ENCODE measurements at places on chromosomes 16 and 17.

GRCh38 chr16:75343286-75343685 lies 90.0 kb downstream of the CFDP1 start:
- H3K27ac ChIP-seq, result no peak overlapping the region
- H3K4me1 ChIP-seq, result no peaks in the 10 kb centered on the region
- H3K36me3 ChIP-seq, result peaks cover 18% of the 10 kb centered on the region
- H3K4me3 ChIP-seq, result no peak overlapping the region
- DNase-seq, result no peak

- DNase-seq, result no peak
- no peaks in the 10 kb centered on the region for H3K36me3 ChIP-seq
- H3K4me3 ChIP-seq, result no peak overlapping the region
- no peak overlapping the region for H3K27ac ChIP-seq
These were observed 21.1 kb upstream of the TMC5 start for GRCh38 chr16:19396555-19397011.

DNA sequence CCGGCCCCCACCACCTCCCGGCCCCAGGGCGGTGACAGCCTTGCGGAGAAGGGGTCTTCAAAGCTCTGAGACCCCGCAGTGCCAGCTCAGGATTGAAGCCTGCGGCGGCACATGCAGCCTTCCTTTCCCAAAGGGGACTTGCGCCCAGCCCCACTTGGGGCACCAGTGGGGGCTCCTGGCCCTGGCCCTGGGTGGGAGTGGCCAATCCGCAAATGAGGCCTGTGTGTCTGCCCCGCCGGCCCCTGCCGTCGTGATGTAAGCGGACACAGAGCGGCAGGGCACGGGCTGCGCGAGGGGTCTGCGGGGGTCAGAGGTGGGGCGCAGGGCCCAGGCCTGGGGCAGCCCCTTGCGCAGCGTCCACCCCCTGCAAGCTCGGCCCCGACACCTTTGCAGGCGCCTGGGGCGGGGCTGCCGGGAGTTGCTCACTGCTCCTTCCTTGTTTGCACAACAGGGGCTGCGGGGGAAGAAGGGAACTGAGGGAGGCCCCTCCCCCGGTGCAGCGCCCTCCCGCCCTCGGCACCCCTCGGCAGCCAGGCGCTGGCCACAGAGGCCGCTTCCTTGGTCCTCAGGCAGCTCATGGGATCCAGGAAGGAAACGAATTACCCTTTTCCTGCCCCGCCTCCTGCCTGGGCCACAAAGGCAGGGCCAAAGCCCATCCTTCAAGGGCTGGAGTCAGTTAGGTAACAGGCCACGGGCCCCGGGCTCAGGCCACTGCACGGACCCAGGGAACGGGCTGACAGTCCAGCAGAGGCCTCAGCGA lies 2.9 kb downstream of the SLC16A3 start:
- H3K4me1 ChIP-seq, result peaks cover 18% of the 10 kb centered on the region
- DNase-seq, result no peak
- no peak overlapping the region for H3K27ac ChIP-seq
- H3K36me3 ChIP-seq, result no peaks in the 10 kb centered on the region
- no peak overlapping the region for H3K4me3 ChIP-seq

DNA sequence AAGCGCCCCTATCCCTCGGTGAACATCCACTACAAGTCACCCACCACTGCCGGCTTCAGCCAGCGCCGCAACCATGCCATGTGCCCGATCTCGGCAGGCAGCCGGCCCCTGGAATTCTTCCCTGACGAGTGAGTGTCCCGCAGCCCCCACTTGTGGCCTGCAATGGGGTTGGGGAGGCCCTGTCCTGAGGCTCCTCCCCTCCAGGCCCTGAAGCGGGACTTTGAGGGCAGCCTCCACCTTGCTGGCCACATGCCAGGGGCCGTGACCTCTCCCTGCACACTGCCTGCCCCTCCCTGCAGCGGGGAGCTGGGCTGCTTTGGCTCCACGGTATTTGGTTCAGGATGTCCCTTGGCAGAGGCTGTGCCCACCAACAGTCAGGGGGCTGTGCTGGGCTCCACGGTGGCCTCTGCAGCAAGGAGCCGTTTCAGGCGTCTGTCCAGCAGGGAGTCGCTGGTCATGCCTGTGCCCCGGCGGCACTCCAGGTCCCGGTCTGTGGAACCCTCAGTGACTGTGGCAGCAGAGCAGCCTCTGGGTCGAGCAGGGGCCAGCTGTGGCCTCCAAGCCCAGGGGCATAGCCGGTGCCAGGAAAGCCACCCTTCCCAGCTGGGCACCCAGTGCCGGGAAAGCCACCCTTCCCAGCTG lies 8.3 kb downstream of the NME3 start:
- H3K27me3 ChIP-seq, result no peaks in the 10 kb centered on the region
- H3K4me1 ChIP-seq, result peaks cover 1% of the 10 kb centered on the region
- DNase-seq, result no peak
- H3K36me3 ChIP-seq, result no peaks in the 10 kb centered on the region
- H3K4me3 ChIP-seq, result no peak overlapping the region

DNA sequence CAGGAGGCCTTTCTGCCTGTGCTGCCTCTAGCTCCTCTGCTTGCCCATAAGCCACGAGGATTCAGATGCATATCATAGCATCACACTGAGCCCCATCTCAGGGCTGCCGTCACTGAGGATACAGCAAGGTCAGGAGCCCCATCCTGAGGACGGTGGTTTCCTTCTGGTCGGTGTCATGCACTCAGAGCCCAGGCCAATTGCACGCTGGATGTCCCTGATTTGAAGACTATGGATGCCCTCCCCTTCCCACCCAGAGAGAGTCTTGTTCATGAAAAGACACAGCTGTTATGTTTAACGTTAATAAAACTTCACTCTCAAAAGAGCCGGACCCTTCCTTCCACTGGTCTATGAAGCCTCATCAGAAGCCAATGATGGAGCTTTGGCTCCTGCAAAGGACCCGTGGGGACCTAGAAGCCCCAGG lies 19.9 kb downstream of the COTL1 start:
- peaks cover 2% of the 10 kb centered on the region for H3K36me3 ChIP-seq
- H3K4me3 ChIP-seq, result peak overlapping the region; percentile 82
- H3K27ac ChIP-seq, result peak overlapping the region; percentile 96
- no peak for DNase-seq
- peaks cover 94% of the 10 kb centered on the region for H3K4me1 ChIP-seq

- H3K27me3 ChIP-seq, result peaks cover 10% of the 10 kb centered on the region
These were observed 7.6 kb downstream of the SEZ6L2 start for GRCh38 chr16:29891525-29892457.

DNA sequence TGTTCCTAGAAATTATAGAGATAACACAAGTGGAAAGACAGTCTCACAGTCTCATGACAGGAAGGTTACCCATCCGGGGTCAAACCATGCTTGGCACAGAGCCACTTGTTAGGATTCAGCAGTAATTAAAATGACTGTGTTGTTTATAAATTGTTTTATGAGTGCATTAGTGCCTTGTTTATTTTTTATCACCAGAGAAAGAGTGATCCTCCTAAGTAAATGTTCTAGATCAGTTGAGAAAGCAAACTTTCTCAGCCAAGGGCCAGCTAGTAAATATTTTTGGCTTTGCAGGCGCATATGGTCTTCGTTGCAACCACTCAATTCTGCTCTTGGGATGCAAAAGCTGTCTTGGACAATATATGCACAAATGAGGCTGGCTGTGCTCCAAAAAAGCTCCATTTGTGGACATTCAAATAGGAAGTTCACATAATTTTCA lies 253.9 kb upstream of the CACNG5 start:
- no peak for DNase-seq
- H3K36me3 ChIP-seq, result peaks cover 4% of the 10 kb centered on the region
- no peak overlapping the region for H3K27ac ChIP-seq
- no peaks in the 10 kb centered on the region for H3K27me3 ChIP-seq
- H3K4me3 ChIP-seq, result no peak overlapping the region

- H3K4me3 ChIP-seq, result peak overlapping the region; percentile 52
- H3K36me3 ChIP-seq, result no peaks in the 10 kb centered on the region
These were observed 116.4 kb upstream of the SMURF2 start for GRCh38 chr17:64778240-64779097.

DNA sequence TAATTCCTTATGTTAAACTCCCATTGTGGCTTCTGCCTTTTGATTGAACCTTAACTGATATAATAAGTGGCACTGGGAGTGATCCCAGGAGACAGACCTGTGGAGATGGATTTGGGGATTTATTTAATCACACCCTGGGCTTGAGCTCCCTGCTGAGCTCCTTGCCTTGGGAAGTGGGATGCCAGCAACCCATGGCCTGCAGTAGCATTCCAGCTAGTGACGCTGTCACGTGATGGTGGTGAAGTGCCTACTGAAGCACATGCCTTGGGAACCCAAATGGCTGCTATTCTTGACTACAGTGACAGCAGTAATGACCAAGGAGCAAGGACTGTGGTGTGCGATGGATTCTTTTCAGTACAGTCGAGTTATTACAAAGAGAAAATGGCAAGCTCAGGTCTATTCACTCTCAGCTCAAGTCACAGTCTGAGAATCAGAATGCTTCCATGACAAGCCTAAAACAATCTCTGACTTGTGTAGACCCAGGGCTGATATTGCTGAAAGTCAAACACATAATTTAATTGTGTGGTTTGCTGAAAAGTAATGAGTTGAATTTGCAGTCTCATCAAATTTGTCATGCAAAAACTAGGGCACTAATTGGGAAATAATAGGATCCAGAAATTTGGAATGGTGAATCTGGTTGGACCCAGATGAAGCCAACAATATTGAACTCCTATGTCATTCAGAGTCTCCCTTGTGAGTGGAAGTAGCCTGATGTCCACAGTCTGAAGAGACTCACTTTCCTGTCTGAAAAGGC lies 47.1 kb downstream of the BCL7C start:
- peaks cover 9% of the 10 kb centered on the region for H3K4me1 ChIP-seq
- H3K36me3 ChIP-seq, result no peaks in the 10 kb centered on the region
- DNase-seq, result no peak
- no peak overlapping the region for H3K4me3 ChIP-seq
- H3K27me3 ChIP-seq, result no peaks in the 10 kb centered on the region

DNA sequence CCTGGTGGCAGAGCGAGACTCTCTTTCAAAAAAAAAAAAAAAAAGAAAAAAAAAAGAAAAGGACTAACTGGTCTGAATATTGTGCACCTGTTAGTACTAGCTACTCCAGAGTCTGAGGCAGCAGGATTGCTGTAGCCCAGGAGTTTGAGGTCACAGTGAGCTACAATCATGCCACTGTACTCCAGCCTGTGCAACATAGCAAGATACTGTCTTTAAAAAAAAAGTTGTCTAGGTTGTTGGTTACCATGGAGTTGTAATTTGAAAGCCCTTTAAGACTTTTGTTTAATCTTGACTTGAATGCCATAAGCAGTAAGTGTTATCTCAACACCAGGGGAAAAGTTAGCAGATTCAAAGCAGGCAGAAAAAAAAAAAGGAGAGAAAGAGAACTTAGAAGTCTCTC lies 10.9 kb upstream of the C16orf54 start:
- peak overlapping the region; percentile 36 for H3K4me3 ChIP-seq
- H3K27me3 ChIP-seq, result no peaks in the 10 kb centered on the region
- no peak for DNase-seq
- peaks cover 42% of the 10 kb centered on the region for H3K4me1 ChIP-seq
- H3K36me3 ChIP-seq, result no peaks in the 10 kb centered on the region

DNA sequence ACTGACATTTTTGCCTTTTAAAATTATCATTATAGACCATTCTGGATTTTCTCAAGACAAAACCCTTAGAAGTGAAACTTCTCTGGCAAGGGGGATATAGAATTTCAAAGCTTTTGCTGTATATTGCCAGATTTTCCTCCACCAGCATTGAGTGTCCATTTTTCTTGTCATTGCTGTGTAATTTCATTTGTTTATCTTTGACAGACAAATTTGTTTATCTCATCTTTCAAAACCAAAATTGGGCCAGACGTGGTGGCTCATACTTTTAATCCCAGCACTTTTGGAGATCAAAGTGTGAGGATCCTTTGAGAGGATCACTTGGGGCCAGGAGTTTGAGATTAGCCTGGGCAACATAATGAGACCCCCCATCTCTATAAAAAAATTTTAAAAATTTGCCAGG lies 16.0 kb upstream of the ARL2BP start:
- H3K27ac ChIP-seq, result no peak overlapping the region
- H3K36me3 ChIP-seq, result peaks cover 94% of the 10 kb centered on the region
- H3K4me1 ChIP-seq, result no peaks in the 10 kb centered on the region

DNA sequence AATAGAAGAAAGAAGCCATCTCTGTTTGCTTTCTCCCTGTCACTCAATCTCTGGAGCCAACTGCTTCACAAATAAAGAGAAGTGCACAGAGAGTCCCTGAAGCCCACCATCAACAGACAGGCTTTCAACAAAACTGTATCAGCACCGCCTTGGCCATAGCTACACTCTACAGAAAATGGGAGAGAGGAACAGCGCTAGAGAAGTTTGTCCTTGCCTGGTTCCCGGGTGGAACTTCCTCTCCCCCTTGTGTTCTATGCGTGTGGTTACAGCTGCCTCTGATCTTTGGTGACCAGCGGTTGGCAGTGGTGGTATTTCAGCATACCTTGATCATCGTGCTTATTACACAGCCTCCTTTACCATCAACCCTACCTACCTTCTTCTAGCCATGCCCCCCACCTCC lies 91.4 kb upstream of the CCL2 start:
- DNase-seq, result no peak
- H3K27ac ChIP-seq, result no peak overlapping the region
- no peak overlapping the region for H3K4me3 ChIP-seq
- H3K4me1 ChIP-seq, result no peaks in the 10 kb centered on the region
- H3K27me3 ChIP-seq, result peaks cover 28% of the 10 kb centered on the region

GRCh38 chr17:79558091-79558900 lies 52.6 kb downstream of the RBFOX3 start:
- H3K36me3 ChIP-seq, result no peaks in the 10 kb centered on the region
- H3K27ac ChIP-seq, result no peak overlapping the region
- H3K4me1 ChIP-seq, result peaks cover 4% of the 10 kb centered on the region
- H3K27me3 ChIP-seq, result peaks cover 45% of the 10 kb centered on the region
- DNase-seq, result no peak

DNA sequence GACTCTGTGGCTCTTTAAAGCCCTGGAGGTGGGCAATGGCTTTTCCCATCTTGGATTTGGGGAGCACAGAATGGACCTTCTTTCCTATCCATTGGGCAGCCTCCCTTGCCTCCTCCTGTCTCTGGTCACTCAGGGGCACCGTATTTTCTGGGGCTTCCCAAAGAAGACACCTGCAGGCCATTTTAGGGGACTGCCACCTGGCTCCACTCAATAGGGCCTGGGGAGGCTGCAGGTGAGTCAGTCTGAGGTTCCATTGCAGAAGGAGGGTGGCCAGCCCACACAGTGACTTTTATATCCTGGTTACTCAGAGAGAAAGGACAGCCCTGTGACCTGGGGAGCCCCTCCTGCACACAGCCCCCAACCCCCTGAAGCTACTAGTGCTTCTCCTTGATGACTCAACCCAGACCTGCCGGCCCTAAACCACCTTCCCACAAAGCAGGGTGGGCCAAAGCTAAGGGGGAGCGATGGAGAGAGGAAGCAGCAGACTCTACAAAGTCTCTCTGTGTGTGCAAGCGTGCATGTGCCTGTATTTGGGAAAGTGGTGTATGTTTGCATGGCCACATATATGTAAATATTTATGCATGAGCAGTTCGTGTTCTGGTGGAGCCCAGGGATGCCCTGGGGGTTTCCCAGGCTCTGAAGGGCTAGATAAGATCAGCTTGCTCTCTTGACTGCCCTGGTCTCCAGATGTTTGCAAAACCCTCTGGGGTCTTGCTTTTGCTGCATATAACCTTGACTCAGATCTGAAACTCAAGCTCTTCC lies 5.0 kb downstream of the CX3CL1 start:
- no peaks in the 10 kb centered on the region for H3K36me3 ChIP-seq
- no peaks in the 10 kb centered on the region for H3K27me3 ChIP-seq
- H3K27ac ChIP-seq, result no peak overlapping the region
- no peak overlapping the region for H3K4me3 ChIP-seq
- H3K4me1 ChIP-seq, result peaks cover 6% of the 10 kb centered on the region

GRCh38 chr17:27217631-27218030 lies 76.3 kb upstream of the WSB1 start:
- H3K36me3 ChIP-seq, result no peaks in the 10 kb centered on the region
- DNase-seq, result no peak
- no peaks in the 10 kb centered on the region for H3K27me3 ChIP-seq

All from naive thymus-derived CD8-positive, alpha-beta T cell (primary cell).